ENCODE measurements at places on chromosomes 3 and 15. TPM values are rescaled to one million over a fixed set of nuclear protein-coding genes. Genes with fewer than 3 reads are reported as not detected.

The RTP3 gene
- total RNA-seq: not detected

The RARB gene
- 70.7 TPM for total RNA-seq

The RFTN1 gene
- 26.3 TPM for total RNA-seq

The SEMA4B gene
- 39.3 TPM for total RNA-seq

The LRRC31 gene
- not detected for total RNA-seq

The FANCD2OS gene
- not detected for total RNA-seq

The IQCF5 gene
- total RNA-seq: not detected

The THBS1 gene
- 462 TPM for total RNA-seq

The GABRB3 gene
- total RNA-seq: 2.3 TPM

The KIF7 gene
- 9.4 TPM for total RNA-seq

The ZNF660 gene
- total RNA-seq: 12.9 TPM

The EPHA3 gene
- total RNA-seq: 158 TPM

The PDIA5 gene
- total RNA-seq: 42.5 TPM

The RAB7A gene
- total RNA-seq: 38.0 TPM

The CLDN18 gene
- total RNA-seq: not detected

The TM6SF1 gene
- total RNA-seq: 5.7 TPM

The SI gene
- total RNA-seq: not detected

The SKOR1 gene
- 0.21 TPM for total RNA-seq

The ANKRD63 gene
- total RNA-seq: not detected

The ATG7 gene
- 63.2 TPM for total RNA-seq

The CCR1 gene
- total RNA-seq: 7.7 TPM

The SH2D7 gene
- total RNA-seq: not detected

The ASB14 gene
- 0.21 TPM for total RNA-seq

The MOBP gene
- total RNA-seq: 0.05 TPM

The RLBP1 gene
- not detected for total RNA-seq

The POC1A gene
- 4.2 TPM for total RNA-seq

The IL16 gene
- 10.6 TPM for total RNA-seq

Data from urinary bladder (tissue), 4 donors.